NCI-H510A treated with DMSO at 0.1 percent for 48 hours (cell line): ENCODE measurements at places on chromosomes 5 and 9.

- DNase-seq: no peak
These were observed 29.3 kb downstream of the PPIC start for GRCh38 chr5:123007182-123007581.

- no peak for DNase-seq
These were observed 18.5 kb upstream of the PCDHB1 start for GRCh38 chr5:141032626-141033025.

DNA sequence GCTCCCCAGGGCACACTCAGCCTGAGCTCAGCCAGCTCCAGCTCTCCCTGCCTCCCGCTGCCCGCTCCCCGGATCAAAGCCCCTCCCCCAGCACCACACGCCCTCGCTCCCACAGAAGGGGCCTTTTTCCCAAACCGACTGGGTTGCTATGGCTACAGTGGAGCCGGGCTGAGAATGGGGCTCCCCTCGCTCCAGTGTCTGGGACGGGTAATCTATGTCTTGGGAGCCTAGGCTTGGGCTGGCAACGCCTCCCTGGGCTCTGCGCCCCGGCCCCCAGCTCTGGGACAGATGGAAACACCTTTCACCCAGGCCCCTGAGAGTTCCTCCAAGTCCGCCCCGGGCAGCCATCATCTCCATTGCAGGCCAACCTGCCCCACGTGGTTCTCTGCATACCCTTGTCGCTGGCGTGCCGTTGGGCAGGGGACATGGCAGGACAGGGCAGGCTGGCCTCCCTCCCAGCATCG is 29.6 kb downstream of the NOTCH1 start:
- DNase-seq: no peak

DNA sequence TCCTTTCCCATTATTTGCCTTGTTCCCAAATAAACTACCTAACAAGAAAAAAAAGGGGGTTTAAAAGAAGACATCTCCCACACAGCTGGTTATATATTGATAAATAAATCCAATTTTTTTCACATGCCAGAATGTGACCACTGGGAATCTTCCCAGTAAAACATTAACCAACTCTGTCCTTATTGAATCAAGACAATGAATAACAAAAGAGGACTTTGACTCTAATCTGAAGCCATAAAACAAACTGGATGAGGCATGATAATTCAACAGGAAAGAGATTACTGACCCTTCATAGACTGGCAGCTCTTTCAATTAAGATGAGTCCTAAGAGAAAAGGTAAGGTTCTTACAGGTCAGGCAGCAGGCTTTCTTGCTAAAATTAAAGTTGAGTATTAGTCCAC is 165.8 kb upstream of the CDH6 start:
- no peak for DNase-seq

DNA sequence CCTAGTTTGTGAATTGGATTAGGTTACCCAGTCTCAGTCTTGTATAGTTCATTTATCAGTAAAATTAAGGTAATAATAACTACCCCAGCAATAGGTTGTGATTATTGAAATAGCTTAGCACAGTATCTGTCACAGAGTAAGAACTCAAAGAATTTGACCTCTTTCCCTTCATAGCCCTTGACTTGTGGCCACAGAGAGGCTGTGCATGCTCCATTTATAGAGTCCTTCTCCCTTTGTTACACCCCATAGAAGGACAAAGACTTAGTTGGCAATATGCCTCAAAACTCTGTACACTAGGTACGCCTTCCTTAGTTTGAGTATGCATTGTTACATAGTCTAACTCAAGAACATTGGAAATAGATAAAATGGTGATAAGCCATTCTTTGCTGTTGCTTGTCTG is 257.2 kb downstream of the KCTD16 start:
- no peak for DNase-seq

DNA sequence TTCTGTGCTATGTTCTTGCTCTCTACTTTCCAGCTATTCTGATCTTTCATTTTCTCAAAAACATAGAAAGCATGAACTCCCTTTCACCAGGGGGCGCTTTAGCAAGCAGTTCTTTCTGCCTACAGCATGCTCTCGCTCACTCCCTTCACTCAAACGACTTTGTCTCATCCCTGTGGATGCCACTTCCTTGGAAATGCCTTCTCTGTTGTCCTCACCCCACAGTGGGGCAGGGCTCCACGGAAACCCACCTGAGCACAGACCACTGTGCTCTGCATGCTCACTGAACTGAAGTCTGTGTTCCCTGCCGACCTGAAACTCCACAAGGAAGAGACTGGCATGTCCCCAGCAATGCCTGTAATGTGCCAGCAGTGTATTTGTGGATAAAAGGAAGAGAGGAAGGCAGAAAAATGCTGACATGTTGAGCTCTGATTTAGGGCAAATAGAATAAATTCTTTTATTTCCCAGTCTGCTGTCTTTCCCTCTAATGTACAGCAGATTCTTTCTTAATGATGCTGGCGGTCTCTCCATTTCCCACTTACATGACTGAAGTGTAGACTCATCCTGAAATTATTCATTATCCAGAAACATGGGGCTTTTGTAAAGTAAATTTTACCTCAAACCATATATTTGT is 4.9 kb upstream of the ROR2 start:
- DNase-seq: peak; percentile 9

GRCh38 chr5:144089401-144090021 is 80.9 kb downstream of the YIPF5 start:
- DNase-seq: no peak

DNA sequence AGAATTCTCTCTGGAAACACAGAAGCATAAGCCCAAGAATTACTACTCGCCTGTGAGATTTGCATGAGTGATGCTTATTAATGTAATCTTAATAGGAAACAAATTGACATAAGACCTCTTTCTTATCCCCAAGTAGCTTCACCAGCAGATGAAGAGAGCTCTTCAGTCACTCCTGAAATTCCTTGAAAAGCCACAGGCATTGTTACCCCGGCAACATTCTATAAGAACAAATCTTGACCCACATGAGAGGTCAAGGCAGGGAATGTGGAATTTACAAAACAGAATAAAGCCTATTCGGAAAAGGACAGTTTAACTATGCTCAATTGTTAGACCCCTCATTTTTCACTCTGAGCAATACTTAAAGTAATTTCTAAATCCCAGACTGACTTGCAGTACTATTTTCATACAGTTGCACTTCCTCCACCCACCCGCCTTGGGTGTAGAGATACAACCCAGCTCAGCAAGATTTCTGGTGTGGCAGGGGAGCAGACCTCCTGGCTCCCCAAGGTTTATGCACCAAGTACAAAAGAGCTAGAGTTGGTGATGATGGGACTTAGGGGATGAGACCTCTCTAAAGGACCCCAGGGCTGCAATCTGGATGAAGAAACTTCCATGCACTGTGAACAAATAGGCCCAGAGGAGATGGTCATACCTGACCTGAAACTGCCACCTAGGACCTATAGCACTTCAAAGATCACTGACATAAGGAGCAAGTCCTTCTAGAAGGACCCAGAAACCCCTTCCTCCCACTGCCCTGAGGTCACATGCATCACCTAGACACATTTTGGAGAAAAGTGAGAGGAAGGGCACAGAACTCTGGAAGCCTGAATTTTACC is 242.1 kb downstream of the ZNF608 start:
- no peak for DNase-seq

DNA sequence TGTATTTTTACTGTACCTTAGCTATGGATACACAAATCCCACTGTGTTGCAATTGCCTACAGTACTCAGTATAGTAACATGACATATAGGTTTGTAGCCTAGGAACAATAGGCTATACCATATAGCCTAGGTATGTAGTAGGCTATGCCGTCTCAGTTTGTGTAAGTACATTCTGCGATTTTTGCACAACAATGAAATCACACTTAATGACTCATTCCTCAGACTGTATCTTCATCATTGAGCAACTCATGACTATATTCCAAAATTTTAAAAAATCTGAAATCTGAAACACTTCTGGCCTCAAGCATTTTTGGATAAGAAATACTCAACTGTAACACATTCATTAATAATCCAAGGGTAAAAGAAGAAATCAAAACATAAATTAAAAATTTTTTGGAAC is 666.8 kb upstream of the GRAMD2B start:
- DNase-seq: no peak

GRCh38 chr9:86557918-86558317 is 203.7 kb upstream of the TUT7 start:
- DNase-seq: no peak

- DNase-seq: no peak
These were observed 586.7 kb upstream of the TUSC1 start for GRCh38 chr9:26264709-26265601.

- DNase-seq: no peak
These were observed 375.5 kb downstream of the CDH9 start for GRCh38 chr5:26662806-26663360.

GRCh38 chr5:74943905-74944304 is 77.7 kb upstream of the FAM169A start:
- no peak for DNase-seq

- no peak for DNase-seq
These were observed 59.0 kb downstream of the TLE4 start for GRCh38 chr9:79630521-79631403.

DNA sequence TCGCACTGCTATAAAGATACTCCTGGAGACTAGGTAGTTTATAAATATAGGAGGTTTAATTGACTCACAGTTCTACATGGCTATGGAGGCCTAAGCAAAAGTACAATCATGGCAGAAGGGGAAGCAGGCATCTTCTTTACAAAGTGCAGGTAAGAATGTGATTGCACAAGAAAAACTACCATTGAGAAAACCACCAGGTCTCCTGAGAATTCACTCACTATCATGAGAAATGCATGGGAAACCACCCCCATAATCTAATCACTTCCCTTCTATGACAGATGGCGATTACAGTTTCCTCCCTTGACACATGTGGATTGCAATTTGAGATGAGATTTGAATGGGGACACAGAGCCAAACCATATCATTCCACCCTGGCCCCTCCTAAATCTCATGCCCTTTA is 121.2 kb upstream of the ST8SIA4 start:
- no peak for DNase-seq

DNA sequence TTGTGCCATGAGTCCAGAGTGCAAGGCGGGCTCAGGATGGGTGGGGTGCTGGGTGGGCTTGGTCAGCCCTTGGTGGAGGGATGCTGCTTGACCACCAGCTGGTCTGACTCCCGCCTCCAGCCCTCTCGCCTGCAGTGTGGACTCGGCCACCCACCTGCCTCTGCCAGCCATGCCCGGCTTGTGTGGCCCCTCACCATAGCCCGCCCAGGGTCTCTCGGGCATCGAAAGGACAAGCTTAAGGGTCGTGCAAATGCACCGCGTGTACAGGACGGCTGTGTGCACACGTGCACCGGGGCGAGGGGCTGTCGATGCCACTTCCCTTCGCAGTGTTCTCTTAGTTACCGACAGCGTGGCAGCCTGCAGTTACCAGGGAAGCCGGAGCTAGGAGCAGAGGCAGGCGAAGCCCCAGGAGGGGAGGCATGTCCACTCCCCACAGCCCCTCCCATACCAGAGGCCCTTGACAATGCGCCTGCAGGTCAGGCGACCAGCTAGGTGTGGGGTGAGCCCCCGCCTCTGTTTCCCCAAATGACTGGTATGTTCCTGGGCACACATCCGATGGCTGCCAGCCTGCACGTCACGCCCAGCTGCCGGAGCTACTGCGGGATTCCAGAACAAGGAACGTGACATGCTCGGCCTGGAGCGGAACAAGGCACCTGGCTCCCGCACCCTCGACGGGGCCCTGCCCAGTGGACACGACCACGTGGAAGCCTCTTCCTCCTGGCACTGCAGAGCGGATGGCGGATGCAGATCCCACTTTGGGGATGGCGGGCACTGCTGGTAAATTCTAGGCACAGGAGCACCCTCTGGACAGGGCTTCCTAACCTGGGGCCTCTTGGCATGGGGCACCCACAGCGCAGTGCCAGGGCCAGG is 7.8 kb downstream of the LCN9 start:
- DNase-seq: no peak

GRCh38 chr5:82330530-82331270 is 52.5 kb upstream of the RPS23 start:
- no peak for DNase-seq

DNA sequence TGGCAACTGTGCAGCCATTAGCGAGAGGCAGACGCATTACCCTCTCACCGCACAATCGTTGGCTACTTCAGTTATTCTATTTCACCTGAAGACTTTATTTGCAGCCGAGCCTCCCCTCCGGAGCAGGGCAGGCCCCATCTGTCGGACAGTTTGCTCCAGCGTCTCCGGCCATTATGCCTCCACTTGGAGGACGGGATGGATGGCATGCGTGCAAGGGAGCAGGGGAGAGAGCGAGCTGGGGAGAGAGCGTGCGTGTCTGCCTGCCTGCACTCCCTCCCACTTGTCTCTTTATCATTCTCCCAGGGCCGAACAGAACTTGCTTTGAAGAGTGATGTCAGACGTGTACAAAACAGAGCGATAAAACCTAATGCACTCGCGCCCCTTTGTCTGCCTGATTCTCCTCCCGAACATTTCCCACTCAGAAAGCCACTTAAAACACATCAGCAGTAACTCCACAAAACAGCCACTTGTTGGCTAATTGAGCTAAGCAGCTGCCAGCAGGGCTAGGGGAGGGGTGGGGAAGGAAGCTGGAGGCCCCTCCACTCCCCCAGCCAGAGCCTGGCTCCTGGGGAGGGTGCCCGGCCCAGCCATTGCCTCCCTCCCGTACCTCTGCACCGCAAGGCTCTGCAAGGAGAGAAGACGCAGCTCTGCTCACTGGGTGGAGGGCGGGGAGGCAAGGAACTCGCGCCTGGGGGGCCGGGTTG is 43.4 kb upstream of the FUBP3 start:
- DNase-seq: peak; percentile 86

DNA sequence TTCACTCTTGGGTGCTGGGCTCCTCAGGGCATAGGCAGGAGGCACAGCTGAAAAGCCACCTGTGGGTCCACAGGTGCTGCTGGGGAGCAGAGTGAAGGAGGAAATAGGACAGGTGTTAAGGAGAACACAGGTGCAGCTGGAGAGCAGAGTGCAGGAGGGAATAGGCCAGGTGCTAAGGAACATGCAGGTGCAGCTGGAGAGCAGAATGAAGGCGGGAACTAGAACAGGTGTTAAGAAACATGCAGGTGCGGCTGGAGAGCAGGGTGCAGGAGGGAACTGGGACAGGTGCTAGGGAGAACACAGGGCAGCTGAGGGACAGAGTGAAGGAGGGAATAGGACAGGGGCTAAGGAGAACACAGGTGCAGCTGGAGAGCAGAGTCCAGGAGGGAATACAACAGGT is 43.8 kb upstream of the PLEKHG4B start:
- peak; percentile 94 for DNase-seq

- no peak for DNase-seq
These were observed 414.8 kb upstream of the SLC30A5 start for GRCh38 chr5:68679041-68679440.

- no peak for DNase-seq
These were observed 294.7 kb downstream of the CHSY3 start for GRCh38 chr5:130198927-130199326.

- DNase-seq: no peak
These were observed 7.1 kb upstream of the DOCK2 start for GRCh38 chr5:169629847-169630548.

GRCh38 chr9:104247899-104248460 is 153.9 kb downstream of the SMC2 start:
- no peak for DNase-seq
